ENCODE measurements at places on chromosomes 12 and 14.

GRCh38 chr12:51059086-51059485 lies 11.0 kb downstream of the LETMD1 start:
- DNase-seq, result no peak

- no peak for DNase-seq
These were observed 12.8 kb downstream of the CFAP73 start for GRCh38 chr12:113162102-113163029.

GRCh38 chr14:86942936-86943335 lies 1050.0 kb downstream of the GALC start:
- no peak for DNase-seq

GRCh38 chr12:56461235-56462159 lies 6.9 kb upstream of the SPRYD4 start:
- DNase-seq, result no peak

DNA sequence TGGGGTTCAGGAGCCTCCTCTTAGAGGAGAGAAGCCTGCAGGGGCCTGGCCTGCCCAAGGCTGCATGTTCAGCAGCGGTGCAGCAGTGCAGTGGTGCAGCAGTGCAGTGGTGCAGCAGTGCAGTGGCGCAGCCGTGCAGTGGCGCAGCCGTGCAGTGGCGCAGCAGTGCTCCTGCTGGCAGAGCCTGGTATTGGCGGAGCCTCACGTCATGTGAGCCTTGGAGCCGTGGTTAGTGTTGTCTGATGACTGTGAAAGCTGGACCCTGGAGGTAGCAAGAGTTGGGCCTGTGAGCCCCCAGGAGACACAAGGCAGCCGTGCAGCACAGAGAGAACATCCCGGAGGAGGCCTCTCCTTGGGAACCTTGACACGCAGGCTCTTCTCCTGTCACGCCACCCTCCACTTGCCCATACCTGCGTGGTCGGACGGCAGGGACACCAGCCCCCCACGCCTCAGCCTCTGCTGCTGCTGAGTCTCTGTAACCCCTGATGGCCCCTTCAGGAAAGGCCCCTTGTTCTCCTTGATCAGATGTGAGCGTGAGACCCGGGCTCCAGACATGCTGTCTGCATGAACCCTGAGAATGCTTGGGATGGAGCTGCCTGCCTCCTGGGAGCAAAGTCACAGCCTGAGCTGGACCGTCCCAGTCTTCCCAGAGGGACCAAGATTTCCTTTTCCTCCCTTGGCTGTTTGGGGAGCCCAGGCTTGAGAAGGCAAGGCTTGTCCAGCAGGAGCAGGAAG lies 193.7 kb downstream of the KIF26A start:
- DNase-seq, result no peak

DNA sequence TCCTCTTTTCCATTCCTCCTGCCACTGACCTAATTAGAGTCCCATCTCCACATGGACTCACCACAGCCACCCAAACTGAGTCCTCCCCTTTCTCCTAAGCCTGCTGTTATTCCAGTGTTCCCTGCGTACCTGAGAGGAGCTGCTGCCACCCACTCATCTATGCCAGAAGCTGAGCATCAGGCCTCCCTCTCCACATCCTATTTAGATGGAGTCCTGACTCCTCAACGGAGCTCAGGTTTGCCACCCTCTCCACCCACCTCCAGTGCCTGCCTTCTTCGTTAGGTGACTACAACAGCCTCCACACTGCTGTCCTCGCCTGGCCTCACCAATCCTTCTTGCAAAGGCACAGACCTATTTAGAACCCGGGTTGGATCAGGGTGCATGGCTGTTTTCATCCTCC lies 15.2 kb upstream of the ABHD12B start:
- no peak for DNase-seq

DNA sequence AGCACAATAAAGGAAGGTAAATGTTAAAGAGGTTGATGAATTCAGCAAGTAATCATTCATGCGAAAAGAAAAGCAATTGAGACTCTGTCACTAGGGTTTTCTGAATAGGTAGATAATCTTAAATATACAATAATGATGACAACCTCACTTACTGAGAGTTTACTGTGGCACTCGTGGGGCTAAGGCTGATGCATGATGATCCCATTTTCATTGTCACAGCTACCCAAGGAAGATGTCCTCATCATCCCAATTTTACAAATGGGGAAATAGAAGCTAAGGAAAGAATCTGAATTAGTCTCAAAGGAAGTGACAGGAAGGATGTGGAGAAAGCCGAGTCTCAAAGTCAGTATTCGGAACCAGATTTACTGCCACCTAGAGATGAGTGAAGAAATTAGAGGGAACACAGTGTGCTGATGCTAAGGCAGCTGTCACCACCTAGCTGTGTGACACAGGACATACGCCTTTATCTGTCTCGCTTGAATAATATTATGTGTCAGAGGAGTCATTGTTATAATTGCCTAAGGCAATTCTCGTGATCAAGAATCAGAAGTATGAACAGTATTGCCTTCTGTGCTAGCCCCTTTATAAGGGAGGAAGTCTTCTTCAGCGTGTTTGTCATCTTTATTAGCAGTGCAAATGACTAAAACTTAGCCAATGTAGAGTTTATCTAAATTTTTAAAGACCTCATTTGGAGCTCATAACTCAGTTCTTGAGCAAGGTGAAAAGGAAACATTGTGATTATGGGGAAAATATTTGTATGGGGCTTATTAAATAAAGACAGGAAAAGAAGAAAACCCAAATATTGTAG lies 63.2 kb downstream of the ERGIC2 start:
- DNase-seq, result peak; percentile 4

DNA sequence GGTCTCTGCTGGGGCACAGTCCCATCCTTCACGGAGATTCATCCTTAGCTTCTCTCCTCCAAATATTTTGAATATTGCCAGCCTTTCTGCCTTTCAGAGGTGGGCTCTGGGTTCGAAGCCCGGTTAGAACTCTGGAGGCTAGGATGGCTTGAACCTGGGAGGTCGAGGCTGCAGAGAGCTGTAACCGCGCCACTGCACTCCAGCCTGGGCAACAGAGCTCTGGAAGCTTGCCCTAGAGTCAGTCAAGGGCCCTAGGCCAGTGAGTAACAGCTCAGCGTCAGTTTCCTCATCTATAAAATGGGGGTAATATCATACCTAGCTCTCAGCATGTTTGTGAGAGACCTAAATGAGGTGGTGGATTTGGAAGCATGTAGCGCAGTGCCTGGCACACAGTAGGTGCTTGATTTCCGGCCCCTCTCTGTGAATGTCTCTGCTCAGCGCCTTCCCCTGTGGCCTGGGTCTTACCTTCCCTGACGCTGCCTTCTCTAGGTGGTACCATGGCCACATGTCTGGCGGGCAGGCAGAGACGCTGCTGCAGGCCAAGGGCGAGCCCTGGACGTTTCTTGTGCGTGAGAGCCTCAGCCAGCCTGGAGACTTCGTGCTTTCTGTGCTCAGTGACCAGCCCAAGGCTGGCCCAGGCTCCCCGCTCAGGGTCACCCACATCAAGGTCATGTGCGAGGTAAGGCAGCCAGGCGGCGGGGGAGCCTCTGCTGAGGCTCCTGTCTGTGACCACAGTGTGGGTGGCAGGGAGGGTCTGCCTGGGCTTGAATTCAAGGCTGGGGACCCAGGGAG lies 3.4 kb downstream of the PTPN6 start:
- no peak for DNase-seq

- DNase-seq, result no peak
These were observed 11.8 kb downstream of the TAMALIN start for GRCh38 chr12:52018433-52019112.

DNA sequence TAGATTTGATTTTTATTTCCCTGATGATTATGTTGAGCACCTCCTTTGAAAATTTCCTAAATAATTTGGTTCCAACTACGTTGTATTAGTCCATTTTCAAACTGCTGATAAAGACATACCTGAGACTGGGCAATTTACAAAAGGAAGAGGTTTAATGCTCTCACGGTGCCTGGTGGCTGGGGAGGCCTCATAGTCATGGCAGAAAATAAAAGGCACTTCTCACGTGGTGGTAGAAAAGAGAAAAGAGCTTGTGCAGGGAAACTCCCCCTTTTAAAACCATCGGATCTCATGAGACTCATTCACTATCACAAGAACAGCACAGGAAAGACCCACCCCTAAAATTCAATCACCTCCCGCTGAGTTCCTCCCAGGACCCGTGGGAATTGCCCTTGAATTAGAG lies 372.3 kb downstream of the RPL10L start:
- no peak for DNase-seq
